ENCODE measurements at places on chromosomes 12 and 14.
A peak's percentile ranks its signal among the peaks of the same experiment; 100 is the strongest.

GRCh38 chr12:43241986-43242385 lies 310.0 kb downstream of the ADAMTS20 start:
- peak; percentile 40 for DNase-seq

- no peak for DNase-seq
These were observed 874 bp upstream of the RNU6-8 start for GRCh38 chr14:32203928-32204357.

- DNase-seq: no peak
These were observed 26.6 kb upstream of the BTBD6 start for GRCh38 chr14:105221598-105222178.

DNA sequence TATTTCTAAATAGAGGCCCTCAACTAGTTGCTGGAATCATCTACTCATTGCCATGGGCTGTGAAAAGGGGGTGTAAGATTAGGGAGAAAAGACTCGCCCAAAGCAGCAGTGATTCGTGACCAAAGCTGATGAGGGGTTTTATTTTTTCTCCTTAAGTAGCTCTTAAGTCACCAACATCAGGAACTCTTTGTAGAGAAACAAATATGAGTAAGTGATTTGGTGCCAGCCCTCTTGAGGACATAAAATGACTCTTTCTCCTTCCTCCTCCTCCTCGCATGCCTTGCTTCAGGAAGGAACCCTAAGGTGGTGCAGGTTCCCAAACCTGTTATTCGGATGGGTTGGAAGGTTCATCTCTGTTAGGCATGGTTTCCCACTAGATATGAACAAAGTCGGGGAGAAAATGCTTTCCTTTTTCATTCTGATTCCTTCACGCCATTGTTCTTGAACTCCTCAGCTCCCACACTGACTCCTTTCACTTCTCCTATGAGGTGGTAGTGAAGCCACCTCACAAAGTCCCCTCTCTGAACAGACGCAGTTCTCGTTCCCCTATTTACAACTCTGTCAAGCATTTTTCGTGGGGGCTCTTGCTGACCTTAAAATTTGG lies 113.4 kb downstream of the ETV6 start:
- DNase-seq: no peak

Measured in AG04449 (cell line).